Psoas muscle (tissue), 8 donors: ENCODE measurements at places on chromosomes 3 and 15. TPM values are rescaled to one million over a fixed set of nuclear protein-coding genes. Genes with fewer than 3 reads are reported as not detected.
A peak's percentile ranks its signal among the peaks of the same experiment; 100 is the strongest.

The SLC27A2 gene
- total RNA-seq, result not detected

The STAC gene
- total RNA-seq, result 1.5 TPM

DNA sequence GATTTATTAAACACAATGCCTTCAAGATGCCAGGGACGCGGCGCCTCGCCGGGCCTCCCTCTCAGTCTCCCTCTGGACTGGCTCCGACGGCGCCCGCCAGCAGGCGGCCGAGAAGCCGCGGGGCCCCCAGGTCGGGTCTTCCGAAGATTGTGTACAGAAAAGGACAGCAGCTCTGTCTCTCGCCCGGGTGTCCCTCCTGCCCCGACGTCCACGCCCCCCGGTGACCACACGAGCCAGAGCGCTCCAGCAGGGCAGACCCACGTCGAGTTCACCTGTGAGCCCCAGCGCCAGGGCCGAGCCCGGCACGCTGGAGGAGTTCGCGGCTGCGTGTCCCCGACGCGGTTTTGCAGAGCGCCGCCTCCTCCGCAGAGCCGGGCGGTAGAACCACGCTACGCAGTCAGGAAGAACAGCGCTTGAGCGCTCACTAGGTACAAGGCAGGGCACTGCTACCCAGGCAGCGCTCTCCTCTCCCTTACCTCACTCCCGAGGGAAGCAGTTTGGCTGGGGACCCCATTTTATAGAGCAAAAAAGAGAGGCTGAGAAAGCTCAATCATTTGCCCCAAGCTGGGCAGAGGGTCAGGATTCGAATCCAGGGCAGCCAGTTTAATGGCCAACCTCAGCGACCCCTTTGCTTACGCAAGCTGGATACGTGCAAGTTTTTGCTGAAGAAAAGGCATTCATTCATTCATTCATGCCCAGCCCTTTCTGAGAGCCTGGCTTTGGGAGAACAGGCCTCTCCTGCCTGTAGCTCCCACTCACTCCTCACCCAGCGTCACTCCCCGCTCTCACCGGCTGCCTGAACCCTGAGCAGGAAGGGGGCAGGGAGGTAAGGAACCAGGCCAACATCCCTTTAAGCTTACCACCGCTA lies 3.0 kb upstream of the TLE3 start:
- peak; percentile 75 for DNase-seq

DNA sequence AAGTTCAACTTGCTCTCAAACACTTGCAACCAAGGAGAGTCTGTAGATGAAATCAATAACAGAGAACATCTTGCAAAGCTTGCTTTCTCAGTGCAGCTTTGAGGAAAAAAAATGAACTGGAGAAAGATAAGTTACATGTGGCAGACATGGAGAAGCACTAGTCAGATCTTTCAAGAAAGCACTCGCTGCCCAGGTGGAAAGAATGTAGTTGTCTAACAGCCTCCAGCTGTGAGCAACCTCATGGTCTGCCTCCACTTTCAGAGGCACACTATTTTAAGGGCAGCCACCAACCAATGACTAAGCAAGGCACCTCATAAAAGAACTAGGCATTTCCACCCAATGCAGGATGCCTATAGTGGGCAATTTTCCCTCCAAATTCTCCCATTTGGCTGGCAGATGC lies 125.4 kb upstream of the CPNE4 start:
- no peak for DNase-seq

DNA sequence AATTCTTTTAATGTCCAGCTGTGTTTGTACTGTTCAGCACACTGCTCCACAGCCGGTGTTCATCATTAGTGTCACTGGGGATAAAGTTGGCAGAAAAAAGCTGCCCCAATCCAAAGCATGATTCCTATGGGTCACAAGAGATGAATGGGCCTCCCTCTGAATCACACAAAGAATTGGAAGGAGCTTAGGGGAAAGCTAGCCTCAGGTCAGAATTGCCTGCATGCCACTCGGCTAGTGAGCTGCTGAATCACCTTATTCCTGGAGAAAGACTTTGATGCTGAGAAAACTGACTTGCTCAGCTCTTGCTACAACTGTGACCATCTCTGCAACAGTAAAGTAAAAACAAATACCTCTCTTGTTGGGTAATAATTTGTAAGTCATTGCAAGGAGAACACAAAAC lies 3.5 kb downstream of the CCK start:
- no peak for DNase-seq

The ILDR1 gene
- not detected for total RNA-seq

The SNX22 gene
- total RNA-seq, result 0.15 TPM

The ALPK3 gene
- 364 TPM for total RNA-seq

- no peak for DNase-seq
Observed at GRCh38 chr3:132972333-132972732, 65.9 kb upstream of the TMEM108 start.

The MYH15 gene
- 0.30 TPM for total RNA-seq

- no peak for DNase-seq
Observed at GRCh38 chr3:197746209-197746608, 3.5 kb upstream of the FYTTD1 start.

DNA sequence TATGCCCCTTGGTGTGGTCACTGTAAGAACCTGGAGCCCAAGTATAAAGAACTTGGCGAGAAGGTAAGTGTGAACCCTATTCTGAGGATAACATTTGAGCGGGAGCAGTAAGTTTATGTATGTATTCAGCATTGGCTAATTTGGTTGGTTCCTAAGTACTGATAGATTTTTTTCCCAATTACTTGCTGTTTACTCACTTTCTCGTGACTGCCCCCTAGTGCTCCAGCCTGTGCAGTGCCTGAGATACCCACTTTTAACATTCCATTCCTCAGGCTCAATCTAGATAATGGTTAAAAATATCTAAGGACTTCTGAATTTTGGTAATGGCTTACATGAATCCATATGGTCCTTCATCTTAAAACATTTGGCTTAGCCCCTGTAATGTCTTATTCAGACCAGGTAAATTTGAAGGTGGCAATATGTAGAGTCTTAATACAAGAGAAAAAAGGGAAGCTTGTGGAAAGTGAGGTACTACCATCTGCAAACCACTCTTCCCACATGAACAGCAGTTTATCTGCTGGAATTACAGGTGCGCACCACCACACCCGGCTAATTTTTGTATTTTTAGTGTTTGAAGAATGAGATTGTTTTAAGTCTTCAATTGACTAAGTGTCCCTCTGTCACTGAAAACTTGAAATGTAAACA lies 7.1 kb downstream of the ELL3 start:
- peak; percentile 44 for DNase-seq

- DNase-seq, result no peak
Observed at GRCh38 chr3:11302444-11302843, 30.2 kb downstream of the ATG7 start.

DNA sequence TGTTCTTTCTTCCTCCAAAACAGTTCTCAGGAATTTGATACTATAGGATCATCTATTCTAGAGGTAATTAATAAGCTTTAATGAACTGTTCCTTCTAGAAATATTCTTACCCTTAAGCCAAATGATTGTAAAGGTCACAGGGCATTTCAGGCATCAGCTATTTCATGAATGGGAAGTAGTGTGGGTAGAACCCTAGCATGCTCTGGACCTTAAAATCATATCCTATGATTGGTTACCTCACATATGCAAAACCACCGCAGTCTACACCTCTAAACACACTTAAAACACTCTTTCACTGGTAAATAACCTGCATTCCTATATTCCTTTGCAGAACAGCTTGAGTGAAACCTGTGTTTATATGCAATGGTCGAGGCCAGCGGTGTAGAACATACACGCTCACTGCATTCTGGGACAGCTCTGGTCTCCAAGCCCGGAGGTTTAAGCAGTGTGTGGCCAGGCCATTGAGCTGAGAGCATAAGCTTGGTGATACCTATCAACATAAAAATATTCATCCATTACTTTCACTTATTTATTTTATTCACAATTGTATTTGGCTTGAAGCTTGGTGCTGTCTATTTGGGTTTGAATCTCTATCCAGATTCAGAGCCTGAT lies 87.7 kb upstream of the RASGRP1 start:
- DNase-seq, result no peak

DNA sequence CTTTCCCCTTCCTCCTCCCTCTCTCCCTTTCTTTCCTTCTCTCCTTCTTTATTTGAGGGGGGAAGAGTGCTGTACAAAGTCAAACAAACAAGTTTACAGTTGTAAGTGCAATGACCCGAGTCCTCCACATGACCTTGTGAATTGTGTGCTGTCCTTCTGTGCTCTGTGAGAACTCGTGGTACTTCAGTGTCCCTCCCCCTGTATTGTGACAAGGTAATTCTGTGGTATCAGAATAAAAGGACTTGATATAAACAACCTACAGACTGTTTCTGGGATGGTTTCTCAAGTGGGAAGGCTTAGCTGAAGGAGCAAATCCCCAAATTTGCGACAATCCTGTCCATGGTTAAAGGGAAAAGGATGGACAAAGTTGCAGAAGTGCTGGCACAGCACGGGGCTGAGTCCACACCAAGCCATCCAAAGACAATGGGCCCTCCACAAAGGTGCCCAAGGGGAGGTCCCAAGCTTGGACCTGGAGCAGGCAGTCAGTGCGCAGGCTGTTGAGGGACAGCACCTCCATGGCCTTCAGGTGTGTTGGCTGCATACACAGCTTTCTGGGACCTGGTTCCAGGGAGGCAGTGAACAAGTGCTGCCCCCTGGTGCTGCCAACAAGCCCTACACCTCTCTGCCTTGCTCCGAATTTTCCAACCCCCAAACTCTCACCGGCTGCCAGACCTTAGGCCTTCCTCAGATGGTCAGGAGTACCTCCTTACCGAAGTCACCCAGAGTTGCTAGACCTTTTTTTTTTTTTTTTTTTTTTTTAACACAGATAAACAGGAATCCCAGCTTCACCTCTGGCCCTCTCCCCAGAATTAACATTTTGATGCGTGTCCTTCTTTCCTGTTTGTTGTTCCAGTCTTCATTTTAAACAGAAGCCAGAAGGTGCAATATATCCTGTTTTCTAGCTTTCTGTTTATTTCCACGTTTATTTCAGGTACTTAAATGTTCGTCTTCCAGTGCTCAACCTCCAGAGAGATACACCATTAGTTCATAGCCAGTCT lies 2.6 kb upstream of the APEH start:
- peak; percentile 59 for DNase-seq

DNA sequence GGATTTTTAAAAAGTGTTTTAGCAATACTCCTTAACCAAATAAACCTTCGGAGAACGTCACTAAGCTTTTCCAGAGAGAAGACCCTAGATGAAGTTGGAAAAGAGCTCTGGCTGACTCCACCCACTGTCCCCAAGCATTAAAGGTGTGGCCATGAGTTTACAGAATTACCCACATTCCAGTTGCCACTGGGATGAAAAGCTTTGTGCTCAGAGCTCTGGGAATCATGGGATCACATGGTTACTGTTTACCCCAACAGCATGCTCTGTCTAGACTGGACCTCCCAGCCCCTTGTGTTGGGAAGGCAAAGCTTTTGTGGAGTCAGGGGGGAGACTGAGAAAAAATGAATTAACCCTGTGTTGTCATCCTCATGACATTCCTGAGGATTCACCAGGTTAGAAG lies 55.3 kb downstream of the CCK start:
- DNase-seq, result no peak

DNA sequence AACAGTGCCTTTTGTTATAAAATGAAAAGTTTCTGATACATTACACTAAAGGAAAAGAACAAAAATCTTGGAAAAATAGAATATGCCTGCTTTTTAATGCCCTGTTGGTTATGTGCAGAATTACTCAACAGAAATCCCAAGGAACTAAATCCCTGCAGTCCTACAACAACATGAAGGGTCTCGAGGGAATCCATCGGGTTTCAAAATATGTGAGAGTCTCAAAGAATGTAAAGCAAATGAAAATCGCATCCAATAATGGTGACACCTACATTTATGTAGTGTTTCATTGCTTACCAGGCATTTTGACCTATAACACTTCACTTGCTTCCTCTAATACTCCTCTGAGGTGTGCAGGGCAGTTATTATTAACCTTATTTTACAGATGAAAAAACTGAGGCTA lies 411.3 kb downstream of the FOXP1 start:
- no peak for DNase-seq

The NCKIPSD gene
- total RNA-seq, result 5.9 TPM

DNA sequence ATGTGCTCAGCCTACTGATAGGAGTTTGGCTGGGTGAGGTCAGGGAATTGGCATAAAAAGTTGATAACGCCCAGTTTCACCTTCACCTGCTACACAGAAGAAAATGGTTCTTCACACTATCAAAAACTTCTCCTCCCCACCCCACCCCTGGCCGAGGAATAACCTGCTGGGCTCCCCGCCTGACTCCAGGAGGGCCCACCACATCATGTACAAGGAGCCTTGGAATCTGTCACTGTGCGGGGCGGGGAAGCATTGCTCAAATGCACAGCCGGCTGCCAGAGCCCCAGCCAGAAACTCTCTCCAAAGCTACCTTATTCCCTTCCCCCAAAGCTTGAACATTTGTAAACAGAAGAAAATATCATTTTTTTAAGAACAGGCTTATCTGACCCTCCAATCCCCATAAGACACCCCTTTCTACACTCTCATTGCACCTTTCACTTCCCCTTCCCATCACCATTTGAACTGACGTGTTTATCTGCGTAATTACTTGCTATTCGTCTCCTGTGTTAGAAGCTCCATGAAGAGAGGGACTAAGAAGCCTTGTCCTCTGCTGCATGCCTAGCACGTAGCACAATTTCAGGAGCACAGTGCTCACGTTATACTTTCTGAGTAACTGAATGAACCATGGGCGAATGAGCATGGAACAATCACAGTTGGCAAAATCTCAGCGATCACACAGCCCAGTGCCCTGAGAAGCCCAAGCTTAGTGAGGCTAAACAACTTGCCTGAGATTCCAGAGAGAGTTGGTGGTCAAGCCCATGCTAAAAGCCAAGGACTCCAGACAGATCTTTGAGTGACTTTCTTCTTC lies 82.9 kb downstream of the HES1 start:
- DNase-seq, result no peak
